ENCODE measurements at places on chromosomes 1 and 21. TPM values are rescaled to one million over a fixed set of nuclear protein-coding genes. Genes with fewer than 3 reads are reported as not detected.

DNA sequence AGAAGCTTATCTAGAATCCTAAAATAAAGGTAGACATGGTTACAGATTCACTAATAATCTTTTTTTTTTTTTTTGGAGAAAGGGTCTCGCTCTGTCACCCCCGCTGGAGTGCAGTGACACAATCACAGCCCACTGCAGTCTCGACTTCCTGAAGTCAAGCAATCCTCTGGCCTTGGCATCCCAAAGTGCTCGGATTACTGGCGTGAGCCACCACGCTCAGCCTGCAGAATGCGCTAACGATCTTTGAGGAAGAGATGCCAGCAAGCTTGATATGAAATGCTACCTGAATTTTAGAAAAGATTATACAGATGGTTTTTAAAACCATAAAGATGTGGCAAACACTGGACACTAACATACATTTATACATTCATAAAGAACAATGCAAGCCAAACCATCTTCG, 4.1 kb upstream of the GNPAT start:
- no peak for DNase-seq

GRCh38 chr1:156667968-156668709, 9.1 kb downstream of the NES start:
- DNase-seq: peak; percentile 59

NHLH1 gene
- 1.3 TPM for total RNA-seq

GRCh38 chr1:1298861-1299685, 8.7 kb downstream of the ACAP3 start:
- peak; percentile 87 for DNase-seq

Measured in H9 (cell line).